Activated CD4-positive, alpha-beta T cell treated with anti-CD3 and anti-CD28 coated beads, Interleukin-2, amount 10 ng/mL, durations not matched to agents 24 days and 14 days (primary cell): ENCODE measurements at places on chromosomes 11 and 22. TPM values are rescaled to one million over a fixed set of nuclear protein-coding genes. Genes with fewer than 3 reads are reported as not detected.

GRCh38 chr22:36985211-36985889 is 33.9 kb downstream of the TST start:
- H3K4me3 ChIP-seq = no peak overlapping the region
- no peaks in the 10 kb centered on the region for H3K4me1 ChIP-seq
- peaks cover 22% of the 10 kb centered on the region for H3K27me3 ChIP-seq

DNA sequence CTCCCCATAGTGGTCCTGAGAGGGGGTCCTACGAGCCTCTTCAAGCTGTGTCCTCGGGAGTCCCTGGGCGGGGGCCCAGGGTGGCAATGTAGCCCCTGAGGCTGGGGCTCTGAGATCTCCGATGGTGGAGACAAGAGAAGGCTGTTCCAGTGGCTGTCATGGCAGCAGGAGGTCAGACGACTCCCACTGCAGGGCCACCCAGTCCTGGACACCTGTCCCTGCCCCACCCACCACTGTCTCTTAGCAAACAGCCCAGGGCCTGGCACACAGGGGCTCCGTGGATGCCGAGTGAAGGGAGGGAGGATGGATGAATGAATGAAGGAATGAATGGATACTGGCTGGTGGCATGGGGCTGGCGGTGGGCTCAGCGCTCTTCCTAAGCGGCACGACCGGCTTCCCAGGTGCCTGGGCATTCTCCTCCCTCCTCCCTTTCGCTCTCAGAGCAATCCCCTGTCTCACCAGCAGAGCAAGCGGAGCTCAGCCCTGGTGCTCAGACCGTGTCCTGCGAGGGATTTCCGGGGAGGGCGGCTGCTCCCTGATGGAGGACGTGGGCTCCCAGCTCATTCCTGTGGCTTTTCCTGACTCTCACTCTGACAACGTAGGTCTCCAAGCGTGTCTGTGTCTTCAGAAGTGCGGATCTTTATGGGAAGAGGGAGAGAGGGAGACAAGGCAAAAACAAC is 1272.6 kb downstream of the BRD1 start:
- H3K27ac ChIP-seq = no peak overlapping the region
- no peaks in the 10 kb centered on the region for H3K36me3 ChIP-seq
- DNase-seq = no peak
- H3K27me3 ChIP-seq = no peaks in the 10 kb centered on the region
- no peak overlapping the region for H3K4me3 ChIP-seq

DNA sequence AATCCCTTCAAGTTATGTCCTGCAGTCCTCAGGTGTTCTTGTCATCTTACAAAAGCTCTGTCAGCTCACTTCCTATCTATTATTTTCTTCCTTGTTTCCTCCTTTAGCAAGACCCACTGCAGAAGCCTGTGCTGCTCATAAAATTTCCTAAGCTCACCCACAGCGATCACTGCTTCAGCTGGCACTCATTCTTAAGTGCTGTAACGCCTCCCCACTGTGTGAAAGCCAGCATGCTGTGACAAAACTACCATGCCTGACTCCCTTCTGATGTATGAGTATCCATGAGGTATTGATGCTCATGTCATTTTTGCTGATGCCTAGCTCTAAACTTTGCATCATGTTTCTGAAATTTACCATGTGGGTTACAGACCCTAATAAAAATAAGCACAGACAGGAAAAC is 41.5 kb upstream of the CNTN5 start:
- DNase-seq = no peak
- no peaks in the 10 kb centered on the region for H3K4me1 ChIP-seq
- no peak overlapping the region for H3K4me3 ChIP-seq

GRCh38 chr11:132718711-132719671 is 813.3 kb downstream of the OPCML start:
- H3K4me1 ChIP-seq = peaks cover 12% of the 10 kb centered on the region
- peak; percentile 73 for DNase-seq
- no peaks in the 10 kb centered on the region for H3K36me3 ChIP-seq
- no peaks in the 10 kb centered on the region for H3K27me3 ChIP-seq
- peak overlapping the region; percentile 65 for H3K4me3 ChIP-seq

GRCh38 chr11:27857588-27857987 is 157.3 kb upstream of the BDNF start:
- H3K27me3 ChIP-seq = no peaks in the 10 kb centered on the region
- no peaks in the 10 kb centered on the region for H3K4me1 ChIP-seq
- no peak for DNase-seq
- no peaks in the 10 kb centered on the region for H3K36me3 ChIP-seq

DNA sequence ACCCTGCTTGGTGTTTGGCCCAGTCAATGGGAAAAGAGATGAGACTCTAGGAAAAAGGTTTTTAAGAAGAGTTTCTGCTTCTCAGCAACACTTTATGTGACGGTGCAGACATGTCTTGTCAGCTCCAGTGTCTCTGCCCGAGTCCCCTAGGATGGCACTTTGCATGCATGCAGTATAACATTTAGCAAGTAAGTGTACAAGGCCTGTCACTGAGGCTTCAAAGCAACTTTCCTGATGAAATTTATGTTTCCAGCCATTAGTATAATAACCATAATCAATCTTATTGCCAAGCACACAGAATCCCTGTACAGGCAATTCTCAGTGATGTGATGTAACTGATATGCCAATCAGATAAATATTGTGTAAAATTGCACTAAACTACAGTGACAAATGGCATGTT is 248.1 kb upstream of the PLET1 start:
- no peaks in the 10 kb centered on the region for H3K36me3 ChIP-seq
- H3K27me3 ChIP-seq = peaks cover 7% of the 10 kb centered on the region
- H3K27ac ChIP-seq = no peak overlapping the region
- H3K4me1 ChIP-seq = no peaks in the 10 kb centered on the region

DNA sequence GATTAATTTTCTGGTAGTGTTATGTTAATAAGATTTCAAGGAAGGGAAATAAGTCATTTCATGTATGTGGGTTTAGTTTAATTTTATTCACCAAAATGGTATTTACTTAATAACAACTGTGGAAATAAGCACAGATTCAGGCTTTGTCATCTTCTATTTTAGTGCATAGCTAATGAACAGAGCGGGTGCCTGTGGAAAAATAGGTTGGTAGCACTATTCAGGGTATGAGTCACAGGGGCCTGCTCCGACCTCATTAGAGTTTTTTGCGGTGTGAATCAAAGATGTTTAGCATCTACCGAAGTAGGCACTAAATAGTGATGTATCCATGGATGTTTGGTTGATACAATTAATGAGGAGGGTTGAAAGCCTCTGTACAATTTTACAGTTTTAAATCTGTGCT is 78.2 kb downstream of the FAT3 start:
- no peak overlapping the region for H3K4me3 ChIP-seq
- H3K4me1 ChIP-seq = no peaks in the 10 kb centered on the region
- no peak for DNase-seq
- no peaks in the 10 kb centered on the region for H3K27me3 ChIP-seq

The CEP57 gene
- total RNA-seq = 75.7 and 87.6 TPM in 2 replicates
